ENCODE measurements at places on chromosomes 7 and 10.

GRCh38 chr7:83976302-83976701 lies 218.3 kb downstream of the SEMA3A start:
- DNase-seq: peak; percentile 48

GRCh38 chr10:1343176-1343575 lies 287.0 kb downstream of the WDR37 start:
- DNase-seq: no peak

DNA sequence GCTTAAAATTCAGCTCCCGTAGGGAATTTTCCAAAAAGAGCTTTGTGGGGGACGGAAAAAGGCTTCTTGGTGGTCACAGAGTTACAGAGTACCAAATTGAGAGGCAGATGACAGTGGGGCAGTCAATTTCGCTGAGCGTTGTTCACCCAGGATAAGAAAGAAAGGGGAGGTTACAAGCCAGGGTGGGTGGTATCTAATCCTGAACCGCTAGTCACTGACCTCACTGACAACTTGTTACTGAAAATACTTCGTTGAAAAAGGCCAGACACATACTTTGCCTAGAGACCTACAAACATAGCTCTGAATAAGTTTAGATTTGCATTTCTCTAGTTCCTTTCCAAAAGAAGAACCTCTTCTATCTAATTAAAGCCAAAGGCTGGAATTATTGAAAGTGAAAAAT lies at the start of gene CTNNA3:
Gene CTNNA3, minus strand, starts transcription at position 167 of the 400 bp plus-strand sequence.
- no peak for DNase-seq

- no peak for DNase-seq
Observed at GRCh38 chr7:1667566-1668395, 2.3 kb upstream of the ELFN1 start.

DNA sequence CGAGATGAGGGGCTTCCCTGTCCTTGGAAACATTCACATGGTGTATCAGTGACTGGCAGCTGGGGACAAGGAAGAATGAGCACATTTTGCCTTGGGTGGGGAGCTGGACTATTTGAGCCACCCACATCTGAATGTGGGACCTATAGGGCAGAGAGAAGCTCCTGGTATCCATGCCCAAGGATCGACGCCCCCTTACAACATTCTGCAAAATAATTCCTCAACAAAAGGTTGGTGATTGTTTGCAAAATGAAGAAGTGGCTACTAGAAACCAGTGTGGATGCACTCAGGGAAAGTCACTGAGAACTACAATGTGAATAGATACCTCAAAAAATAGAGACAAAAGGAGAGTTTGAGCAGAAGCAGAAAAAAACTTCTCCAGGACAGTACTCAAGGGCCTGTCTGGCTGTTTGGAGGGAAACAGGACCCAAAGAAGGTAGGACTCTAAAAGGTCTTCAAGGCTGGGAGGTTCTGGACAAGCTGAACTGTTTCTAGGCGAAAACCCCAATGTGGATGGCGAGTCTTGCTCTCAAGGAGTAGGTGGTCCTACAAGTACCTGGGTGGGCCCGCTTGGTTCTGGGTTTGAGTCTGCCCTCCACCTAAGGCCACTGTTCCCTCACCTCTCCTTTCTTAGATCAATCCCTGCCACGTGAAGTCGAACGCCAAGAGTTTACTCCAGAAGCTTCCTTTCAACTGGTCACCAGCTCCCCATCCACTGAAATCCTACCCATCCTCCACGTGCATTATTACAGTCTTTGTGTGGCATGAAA lies 125.0 kb upstream of the ZNF746 start:
- no peak for DNase-seq

GRCh38 chr10:10222304-10222841 lies 795.3 kb upstream of the CELF2 start:
- DNase-seq: no peak

DNA sequence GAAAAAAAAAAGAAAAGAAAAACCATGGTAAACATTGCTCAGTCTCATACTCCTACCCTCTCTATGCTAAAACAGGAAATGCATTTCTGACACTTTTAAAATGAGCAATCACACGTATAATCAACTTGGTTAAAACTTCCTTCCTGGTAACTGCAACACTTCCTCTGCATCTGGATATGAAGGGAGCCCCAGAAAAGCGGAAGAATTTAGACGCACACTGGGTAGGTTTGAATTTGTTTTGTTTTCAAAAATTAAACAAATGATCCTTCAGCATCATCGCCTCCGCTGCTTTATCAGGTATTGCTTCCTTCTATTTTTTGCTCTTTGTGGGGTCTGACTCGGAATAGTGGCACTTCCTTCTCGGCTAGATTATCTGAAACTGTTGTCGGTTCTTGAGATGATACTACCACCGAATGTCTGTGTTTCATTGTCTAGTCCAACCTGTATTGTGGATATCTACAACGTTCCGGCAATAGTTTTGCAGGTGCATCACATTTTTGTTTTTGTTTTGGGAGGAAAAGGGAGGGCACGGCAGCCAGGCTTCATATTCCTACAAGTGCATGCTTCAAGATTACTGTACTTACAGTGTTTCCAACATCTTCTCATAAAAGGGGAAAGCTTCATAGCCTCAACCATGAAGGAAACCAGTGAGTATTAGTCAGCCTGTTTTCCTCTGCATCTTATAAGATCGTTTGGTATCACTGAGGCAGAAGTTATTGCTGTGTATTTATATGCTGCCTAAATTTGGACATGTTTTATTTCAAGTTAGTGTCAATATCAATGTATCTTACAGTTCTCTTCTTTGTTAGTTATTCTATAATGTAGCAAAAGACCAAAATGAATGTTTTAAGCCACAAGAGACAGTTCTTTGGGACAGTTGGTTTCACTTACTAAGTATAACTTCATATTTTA lies at the start of gene PIK3CG:
Gene PIK3CG, plus strand, starts transcription at position 153 of the 912 bp plus-strand sequence. CDS start 2,280 bp downstream, outside the sequence.
- no peak for DNase-seq

- no peak for DNase-seq
Observed at GRCh38 chr10:35505241-35505873, 99.8 kb upstream of the GJD4 start.

DNA sequence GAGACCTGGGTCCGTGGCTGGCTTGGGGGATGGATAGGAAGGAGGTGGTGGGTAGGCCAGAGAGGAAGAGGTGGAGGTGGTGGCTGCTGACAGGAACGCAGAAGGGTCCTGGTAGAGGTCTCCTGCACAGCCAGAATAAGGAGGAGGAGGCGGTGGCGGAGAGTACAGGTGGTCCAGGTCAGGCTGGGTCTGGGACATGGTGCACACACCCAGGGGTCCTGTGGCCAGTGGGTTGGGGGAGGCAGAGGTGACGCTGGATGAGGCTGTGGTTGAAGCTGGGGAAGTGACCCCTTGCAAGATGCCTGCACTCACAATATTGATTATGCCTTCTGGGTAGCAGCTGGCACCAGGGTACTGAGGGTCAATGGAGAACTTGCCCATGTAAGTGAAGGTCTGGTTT lies 2.2 kb downstream of the EGR2 start:
- DNase-seq: no peak

- DNase-seq: no peak
Observed at GRCh38 chr7:82810558-82811259, 352.0 kb downstream of the PCLO start.

DNA sequence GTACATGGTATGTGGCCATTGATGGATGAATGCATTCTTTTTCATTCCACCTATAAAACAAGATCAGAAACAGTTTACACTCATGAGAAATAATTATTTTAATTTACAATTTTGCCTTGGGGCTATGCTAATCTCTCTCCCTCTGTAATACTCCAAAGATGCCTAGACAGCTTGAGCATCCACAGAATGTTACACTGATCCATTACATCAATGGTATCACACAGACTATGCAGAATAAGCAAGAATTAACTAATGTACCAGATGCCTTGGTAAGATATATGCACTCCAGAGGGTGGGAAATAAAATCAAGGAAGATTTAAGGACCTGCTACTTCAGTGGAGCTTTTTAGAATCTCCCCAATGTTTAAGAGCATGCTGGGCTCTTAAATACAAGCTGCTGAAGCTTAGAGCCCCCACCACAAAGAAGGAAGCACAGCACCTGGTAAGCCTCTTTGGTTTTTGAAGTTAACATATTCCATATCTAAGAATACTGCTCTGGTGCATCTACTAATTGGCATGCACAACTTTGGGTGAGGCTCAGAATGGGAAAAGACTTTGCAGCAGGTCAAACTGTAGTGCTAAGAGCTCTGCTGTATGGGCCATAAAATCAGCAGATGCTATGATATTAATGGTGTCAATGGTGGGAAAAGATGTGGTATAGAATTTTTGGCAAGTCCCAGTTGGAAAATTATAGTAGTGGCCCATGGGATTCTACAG lies 219.6 kb downstream of the SLC25A13 start:
- no peak for DNase-seq

DNA sequence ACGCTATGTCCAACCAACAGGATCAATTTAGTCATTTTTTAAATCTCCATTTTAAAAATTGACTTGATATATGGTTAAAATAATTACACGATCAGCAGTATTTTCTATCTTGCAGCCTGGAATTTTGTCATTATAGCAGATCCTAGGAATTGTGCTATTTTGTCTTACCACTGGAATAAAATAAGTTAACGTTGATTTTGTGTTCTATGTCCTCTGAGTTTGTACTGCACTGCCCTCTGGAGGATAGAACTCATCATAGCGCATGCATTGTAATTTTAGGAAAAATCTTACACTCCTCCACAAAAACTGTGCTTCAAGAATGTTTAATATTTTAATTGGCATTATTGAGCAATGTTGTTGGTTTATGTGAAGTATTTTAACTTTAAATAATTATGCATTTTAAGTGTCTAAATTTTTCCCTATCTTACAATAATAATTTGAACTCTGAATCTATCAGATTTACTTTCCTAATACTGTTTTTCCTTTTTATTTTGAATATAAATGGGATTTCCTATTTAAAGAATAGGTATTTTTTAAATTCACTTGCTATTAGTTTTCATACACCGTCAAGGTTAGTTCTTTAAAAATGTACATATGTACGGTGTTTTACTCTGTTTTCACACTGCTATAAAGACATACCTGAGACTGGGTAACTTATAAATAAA lies 220.1 kb downstream of the PPP1R3A start:
- peak; percentile 16 for DNase-seq

DNA sequence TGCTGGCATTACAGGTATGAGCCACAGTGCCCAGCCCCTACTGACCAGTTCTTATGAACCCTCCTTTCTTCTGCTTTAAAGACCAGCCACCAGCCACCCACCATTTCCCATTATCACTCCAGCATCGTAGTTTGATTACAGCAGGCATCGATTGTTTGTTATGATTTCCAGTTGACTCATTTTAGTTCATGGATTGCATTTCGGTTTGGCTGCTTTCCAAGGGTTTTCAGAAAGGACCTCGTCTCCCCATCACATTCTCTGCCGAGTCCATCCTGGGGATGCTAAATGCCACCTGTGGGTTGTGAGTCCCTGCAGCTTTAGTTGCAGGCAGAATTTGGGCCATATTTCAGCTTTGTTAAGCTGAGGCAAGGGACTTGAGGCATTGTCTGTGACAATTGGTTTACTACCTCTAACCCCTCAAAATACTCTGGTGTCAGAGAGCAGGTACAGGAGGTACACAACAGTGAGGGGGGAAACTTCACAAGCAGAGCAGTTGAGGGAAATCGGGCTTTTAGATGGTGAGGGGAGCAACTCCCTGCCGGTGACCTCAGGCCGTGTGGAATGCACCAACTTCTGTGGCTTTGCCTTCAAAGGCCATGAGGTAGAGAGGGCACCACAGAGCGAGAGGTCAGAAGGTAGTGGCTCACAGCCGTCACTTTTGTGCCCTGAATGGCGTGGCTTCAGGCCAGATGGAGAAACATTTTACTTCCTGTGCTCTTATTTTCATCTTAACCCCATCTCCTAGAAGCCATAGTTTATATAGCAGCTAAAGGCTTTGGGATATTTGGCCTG lies 203.8 kb downstream of the CCDC3 start:
- DNase-seq: no peak

DNA sequence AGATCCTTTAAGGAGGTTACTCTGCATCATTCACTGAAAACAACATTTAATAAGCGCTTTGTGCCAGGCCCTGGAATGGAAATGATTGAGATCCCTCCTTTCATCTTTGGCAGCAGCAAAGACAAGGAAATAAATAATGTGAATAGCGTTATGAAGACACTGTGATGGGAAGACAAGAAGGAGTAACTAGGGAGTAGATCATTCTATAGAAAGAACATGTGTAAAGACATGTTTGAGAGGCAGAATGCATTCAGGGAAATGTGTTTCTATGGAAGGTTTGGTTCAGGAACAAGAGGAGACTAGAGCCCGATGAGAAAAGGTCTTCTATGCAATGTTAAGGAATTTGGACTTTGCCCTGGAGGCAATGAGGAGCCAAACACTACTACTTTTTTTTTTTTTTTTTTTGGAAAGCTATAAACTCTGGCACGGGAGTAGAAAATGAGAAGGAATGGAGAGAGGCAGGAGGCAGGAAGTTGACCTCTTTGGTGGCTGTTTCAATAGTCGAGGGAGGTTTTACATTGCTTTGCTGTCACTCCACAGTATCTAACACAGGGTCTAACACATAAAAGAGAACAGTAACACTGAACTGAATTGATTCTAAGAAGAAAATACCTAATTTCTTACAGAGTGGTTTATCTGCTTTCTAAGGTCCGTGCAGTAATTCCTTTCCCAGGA lies 44.9 kb downstream of the SMURF1 start:
- DNase-seq: no peak

- no peak for DNase-seq
Observed at GRCh38 chr10:59907537-59907917, 1.2 kb upstream of the CCDC6 start.
